SJSA1 (cell line): ENCODE measurements at places on chromosomes 5 and 9.

DNA sequence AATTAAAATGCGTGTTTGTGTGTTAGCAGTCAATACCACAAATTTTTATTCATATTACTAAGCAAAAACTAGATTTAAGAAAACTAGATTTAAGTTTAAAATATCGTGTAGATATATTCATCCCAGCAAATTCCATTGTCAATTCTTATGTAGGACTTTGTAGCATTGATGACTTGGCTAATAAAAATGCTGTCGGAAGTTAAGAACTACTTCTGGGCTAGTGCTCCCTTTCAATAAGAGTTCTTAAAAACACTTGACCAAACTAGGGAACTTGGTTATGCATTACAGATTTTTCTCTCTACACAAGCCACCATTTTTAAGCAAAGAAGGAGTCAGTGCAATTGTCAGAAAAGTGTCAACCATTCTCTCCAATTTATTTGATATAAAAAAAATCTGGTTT is 68.7 kb upstream of the RAD23B start:
- no peak overlapping the region for H3K4me3 ChIP-seq
- H3K36me3 ChIP-seq, result no peaks in the 10 kb centered on the region
- H3K27ac ChIP-seq, result peak overlapping the region; percentile 80
- H3K4me1 ChIP-seq, result peaks cover 39% of the 10 kb centered on the region

DNA sequence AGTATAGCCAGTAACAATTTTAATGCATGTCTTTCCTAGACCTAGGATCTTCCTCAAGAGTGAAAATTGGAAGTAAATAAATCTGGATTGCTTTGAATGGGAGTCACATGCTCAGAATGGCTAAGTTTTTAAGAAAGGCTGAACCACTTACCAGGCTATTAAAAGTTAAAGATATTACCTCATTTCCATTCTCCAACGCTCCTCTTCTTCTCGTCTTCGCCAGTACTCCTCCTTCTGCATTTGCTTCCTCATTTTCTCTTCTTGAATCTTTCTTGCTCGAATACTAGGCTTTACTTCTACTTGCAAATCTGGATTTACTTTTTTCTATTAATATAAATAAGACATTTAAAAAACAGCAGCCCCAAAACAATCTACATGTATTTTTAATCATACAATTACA is 49.6 kb downstream of the ZFR start:
- DNase-seq, result no peak
- no peaks in the 10 kb centered on the region for H3K4me1 ChIP-seq
- H3K27me3 ChIP-seq, result no peaks in the 10 kb centered on the region
- H3K27ac ChIP-seq, result no peak overlapping the region
- H3K36me3 ChIP-seq, result peaks cover 57% of the 10 kb centered on the region
- H3K4me3 ChIP-seq, result no peak overlapping the region

- DNase-seq, result no peak
- H3K27ac ChIP-seq, result no peak overlapping the region
- no peaks in the 10 kb centered on the region for H3K27me3 ChIP-seq
- H3K4me3 ChIP-seq, result no peak overlapping the region
- H3K4me1 ChIP-seq, result no peaks in the 10 kb centered on the region
- H3K36me3 ChIP-seq, result no peaks in the 10 kb centered on the region
Observed at GRCh38 chr5:125883223-125883622, 540.0 kb upstream of the GRAMD2B start.

GRCh38 chr5:132406144-132406783 is 36.8 kb downstream of the SLC22A5 start:
- no peak overlapping the region for H3K27ac ChIP-seq
- H3K27me3 ChIP-seq, result no peaks in the 10 kb centered on the region
- DNase-seq, result no peak
- no peak overlapping the region for H3K4me3 ChIP-seq

- no peaks in the 10 kb centered on the region for H3K27me3 ChIP-seq
- no peak overlapping the region for H3K4me3 ChIP-seq
- H3K4me1 ChIP-seq, result no peaks in the 10 kb centered on the region; the same call in 1 of the 2 replicates
- H3K36me3 ChIP-seq, result no peaks in the 10 kb centered on the region
- H3K27ac ChIP-seq, result no peak overlapping the region
Observed at GRCh38 chr9:124442379-124442778, 7.9 kb upstream of the ADGRD2 start.

GRCh38 chr5:155943516-155944407 is 383.2 kb upstream of the SGCD start:
- no peaks in the 10 kb centered on the region for H3K27me3 ChIP-seq
- no peaks in the 10 kb centered on the region for H3K36me3 ChIP-seq
- H3K4me3 ChIP-seq, result no peak overlapping the region
- no peak overlapping the region for H3K27ac ChIP-seq

- no peak overlapping the region for H3K27ac ChIP-seq
- H3K4me3 ChIP-seq, result no peak overlapping the region
Observed at GRCh38 chr9:511861-512260, 297.2 kb downstream of the DOCK8 start.

- H3K36me3 ChIP-seq, result no peaks in the 10 kb centered on the region
- no peak overlapping the region for H3K27ac ChIP-seq
- no peak overlapping the region for H3K4me3 ChIP-seq
- H3K4me1 ChIP-seq, result peaks cover 13% of the 10 kb centered on the region
- DNase-seq, result no peak
Observed at GRCh38 chr5:82359272-82359671, 81.1 kb upstream of the RPS23 start.

GRCh38 chr9:82923912-82924605 is 138.9 kb downstream of the RASEF start:
- H3K27ac ChIP-seq, result no peak overlapping the region
- H3K27me3 ChIP-seq, result no peaks in the 10 kb centered on the region
- no peak overlapping the region for H3K4me3 ChIP-seq
